Memory B cell (primary cell): ENCODE measurements at places on chromosomes 7 and 10.

- DNase-seq, result no peak
These were observed 1.6 kb downstream of the ATP6V0E2 start for GRCh38 chr7:149875396-149875795.

GRCh38 chr10:81884856-81885255, 9.9 kb downstream of the NRG3 start:
- DNase-seq, result no peak

DNA sequence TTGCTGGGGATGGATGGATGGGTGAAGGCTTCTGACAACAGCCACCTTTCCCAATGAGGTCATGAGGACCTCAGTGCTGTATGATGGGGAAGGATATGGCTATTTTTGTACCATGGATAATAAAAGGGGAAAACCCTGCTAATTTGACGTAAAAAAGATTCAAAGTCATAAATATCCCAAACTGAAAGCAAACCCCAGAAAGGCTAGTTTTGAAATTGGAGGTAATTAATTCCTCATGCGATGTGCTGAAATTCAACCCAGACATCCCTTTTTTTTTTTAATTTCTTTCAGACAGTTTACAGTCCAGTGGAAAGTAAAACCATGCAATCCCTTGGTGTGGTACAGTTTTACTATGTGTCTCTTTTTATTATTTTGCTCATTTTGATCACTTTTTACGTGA, 254.5 kb upstream of the BMPER start:
- DNase-seq, result no peak

GRCh38 chr7:108382932-108383331, 73.3 kb downstream of the NRCAM start:
- DNase-seq, result no peak

DNA sequence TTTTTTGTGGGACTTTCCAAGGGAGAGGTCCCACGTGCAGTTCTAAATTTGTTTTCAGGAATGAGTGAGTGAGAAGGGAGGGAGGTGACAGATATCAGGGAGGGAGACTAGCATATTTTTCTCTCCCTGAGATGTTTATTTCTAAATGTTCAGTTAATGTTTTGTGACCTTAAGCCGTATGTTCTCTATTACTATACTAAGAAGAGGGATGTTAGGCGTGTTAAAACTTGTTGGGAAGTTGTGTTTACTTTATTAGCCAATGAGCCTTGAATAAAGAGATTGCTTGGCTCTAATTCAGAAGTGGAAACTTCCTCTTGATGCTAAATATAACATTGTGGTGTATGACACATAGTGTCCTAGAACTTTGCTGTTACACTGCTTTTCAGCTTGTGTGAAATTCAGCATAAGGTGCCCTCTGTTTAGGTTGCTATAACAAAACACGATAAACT, 37.3 kb downstream of the DNAH11 start:
- DNase-seq, result no peak

- DNase-seq, result no peak
These were observed 131.3 kb downstream of the GLI3 start for GRCh38 chr7:42105554-42106358.

GRCh38 chr7:50594136-50594535, 28.9 kb upstream of the DDC start:
- DNase-seq, result no peak

GRCh38 chr7:31735991-31736982, 49.3 kb downstream of the PPP1R17 start:
- peak; percentile 17 for DNase-seq

GRCh38 chr7:93620057-93620456, 45.5 kb upstream of the CALCR start:
- DNase-seq, result no peak

- no peak for DNase-seq
These were observed 4.0 kb upstream of the ZNF746 start for GRCh38 chr7:149501651-149502050.

DNA sequence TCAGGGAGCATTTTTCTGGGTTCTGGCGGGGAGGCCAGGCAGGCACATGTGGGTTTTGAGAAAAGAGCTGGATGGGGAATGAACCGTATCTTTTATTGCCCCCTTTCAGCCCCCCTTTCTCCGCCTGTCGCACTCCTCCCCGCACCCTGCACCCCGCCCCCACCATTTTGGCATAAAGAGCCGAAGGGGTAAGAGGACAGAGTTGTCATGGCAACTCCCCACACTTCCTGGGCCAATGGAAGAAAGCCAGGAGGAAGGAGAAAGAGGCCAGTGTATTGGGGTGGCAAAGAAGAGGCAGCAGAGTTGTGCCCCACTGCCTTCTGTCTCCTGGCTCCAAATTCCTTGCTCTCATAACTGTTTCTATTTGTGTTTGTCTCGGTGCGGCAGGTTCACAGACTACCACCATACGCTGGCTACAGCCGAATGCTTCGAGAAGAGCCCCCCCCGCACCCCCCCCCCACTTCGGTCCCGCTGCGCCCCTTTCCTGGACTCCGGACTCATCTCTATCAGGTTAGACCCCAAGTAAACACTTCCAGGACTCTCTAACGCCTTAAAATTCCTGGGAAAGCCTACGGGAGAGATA, 3.4 kb downstream of the KCNIP2 start:
- DNase-seq, result no peak

DNA sequence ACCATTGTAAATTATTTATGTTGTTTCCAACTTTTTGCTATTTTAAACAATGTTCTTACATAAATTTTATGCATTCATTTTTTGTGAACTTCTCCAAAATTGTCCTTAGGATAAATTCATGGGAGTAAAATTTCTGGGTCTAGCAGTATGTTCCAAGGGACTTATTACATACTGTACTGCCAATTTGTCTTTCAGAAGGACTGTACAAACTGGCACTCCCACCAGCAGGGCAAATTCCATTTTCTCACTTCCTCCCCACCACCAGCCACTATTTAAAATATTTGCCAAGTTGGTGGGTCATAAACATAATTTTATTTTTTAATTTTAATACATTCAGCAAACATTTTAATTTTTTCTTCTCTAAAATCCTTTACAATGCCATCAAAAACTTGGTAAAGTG, 13.7 kb upstream of the ARID5B start:
- DNase-seq, result no peak

DNA sequence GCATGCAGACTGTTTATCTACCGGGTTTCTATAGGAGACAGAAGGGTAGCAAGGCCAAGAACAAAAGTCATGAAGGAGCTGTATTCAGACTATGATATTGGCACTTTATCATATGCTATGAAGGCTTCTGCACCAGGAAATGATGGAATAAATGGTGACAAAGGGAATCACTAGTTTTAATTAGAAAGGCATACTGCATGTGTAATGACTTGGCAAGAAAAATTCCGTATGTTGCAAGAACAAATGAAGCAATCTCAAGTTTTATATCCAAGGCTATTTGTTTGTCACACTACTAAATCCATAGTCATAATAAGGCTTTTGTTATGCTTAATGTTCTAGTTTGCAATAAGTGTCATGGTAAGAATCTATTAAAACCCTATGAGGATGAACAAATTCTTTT, 230.9 kb downstream of the ZEB1 start:
- DNase-seq, result no peak

- no peak for DNase-seq
These were observed 199.9 kb upstream of the FAM3C start for GRCh38 chr7:121595758-121596696.

DNA sequence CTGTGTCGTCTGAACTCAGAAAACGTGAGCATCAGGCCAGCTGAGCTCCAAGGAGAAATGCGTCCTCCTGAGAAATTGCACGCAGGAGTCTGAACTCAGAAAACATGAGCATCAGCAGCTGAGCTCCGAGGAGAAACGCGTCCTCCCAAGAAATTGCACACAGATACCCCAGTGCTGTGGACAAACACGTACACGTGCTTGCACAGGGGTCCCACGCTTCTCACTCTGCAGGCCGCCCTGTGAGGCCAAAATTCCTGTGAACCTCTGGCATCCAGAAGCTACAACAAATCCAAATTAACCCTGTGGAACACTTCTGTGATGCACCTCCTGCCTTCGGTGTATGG, 133.8 kb downstream of the WDR37 start:
- no peak for DNase-seq

- no peak for DNase-seq
These were observed 16.3 kb upstream of the SAR1A start for GRCh38 chr10:70186571-70186970.

- no peak for DNase-seq
These were observed 109.9 kb upstream of the EGFR start for GRCh38 chr7:54908760-54909438.

- no peak for DNase-seq
These were observed 144.4 kb upstream of the NOBOX start for GRCh38 chr7:144547888-144548287.

DNA sequence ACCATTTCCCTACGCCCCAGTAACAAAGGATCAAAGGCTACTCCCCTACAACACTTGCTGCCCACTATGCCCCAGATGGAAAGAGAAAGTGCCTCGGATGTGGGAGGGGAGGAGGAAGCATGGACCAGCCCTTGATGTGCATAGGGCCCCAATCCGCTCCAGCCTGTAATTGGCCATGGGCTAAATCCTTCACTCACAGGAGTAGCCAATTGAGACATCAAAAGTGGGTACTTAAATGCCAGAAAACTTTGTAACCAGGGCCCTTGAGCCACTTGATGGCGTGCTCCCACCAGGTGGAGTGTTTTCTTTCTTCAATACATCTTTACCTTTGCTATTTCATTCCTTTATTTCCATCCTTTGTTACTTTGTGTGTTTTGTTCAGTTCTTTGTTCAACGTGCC, 500.5 kb upstream of the LRRN3 start:
- no peak for DNase-seq

DNA sequence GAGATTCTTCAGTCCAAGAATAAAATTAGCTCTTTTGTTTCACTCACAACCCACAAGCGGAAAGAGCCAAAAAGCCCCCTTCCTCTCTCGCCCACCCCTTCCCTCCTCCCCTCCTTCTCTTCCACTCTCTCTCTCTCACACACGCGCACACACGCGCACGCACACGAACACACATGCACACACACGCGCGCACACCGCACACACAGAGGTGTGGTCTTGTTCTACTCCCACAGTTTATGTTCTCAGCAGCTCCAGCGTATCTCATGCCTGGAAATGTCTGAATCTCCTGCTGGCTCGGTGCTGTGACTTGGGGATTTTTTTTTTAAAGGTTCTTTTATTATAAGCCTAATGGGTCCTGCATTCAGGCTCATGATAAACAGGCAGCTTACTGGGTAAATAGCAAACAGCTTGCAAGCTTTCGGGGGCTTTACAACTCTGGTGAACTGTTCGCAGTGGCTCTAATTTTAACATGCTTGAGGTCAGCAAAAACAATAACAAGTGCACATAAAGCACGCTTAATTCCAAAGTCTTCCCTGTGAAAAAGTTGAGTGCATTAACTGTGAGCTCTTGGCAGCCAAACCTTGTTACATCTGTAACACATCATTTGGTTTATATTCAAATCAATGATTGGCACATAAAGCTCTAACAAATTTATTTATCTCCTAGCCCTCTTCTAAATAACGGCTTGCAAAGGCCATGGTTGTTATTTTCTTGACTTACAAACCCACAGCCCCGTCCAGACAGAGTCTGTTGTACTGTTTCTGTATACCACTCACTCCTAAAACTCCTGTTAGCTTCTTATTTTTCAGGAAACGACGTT, 424.1 kb upstream of the MGMT start:
- DNase-seq, result no peak
